Stimulated activated CD4-positive, alpha-beta T cell treated with anti-CD3 and anti-CD28 coated beads, Interleukin-15, amount 100 ng/mL, for 48 hours (primary cell): ENCODE measurements at places on chromosomes 7 and 10.

- DNase-seq: no peak
Observed at GRCh38 chr10:113997428-113997827, 46.2 kb upstream of the ADRB1 start.

DNA sequence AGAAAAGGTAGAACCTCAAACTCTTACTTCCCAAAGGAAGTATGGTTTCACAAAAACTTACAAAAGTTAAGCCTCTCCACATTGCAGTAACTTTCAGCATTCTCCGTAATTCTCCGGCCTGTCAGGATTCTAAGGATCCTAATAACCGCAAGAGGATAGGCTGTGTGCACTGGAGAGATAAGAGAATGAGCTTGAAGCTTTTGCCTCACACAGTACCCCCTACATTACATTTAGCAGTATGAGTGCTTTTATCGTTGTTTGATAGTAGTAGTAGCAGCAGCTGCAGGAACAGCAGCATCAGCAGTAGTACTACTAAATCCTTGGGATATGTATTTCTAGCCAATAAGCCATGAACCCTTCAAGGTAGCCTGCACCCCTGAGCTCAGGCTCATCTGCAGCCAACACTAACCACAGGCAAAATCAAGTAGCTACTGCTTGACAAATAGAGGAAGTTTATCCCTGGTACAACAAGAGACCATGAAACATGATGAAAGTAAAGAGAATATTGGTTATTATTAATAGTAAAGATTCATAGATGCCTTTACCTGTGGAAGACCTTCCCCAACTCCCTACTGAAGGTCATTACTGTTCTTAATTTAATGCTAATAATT is 222.6 kb upstream of the CNTNAP2 start:
- no peak for DNase-seq

- no peak for DNase-seq
Observed at GRCh38 chr10:98465866-98466265, 19.1 kb upstream of the HPS1 start.

- DNase-seq: no peak
Observed at GRCh38 chr10:70575486-70575873, 27.1 kb downstream of the PRF1 start.

DNA sequence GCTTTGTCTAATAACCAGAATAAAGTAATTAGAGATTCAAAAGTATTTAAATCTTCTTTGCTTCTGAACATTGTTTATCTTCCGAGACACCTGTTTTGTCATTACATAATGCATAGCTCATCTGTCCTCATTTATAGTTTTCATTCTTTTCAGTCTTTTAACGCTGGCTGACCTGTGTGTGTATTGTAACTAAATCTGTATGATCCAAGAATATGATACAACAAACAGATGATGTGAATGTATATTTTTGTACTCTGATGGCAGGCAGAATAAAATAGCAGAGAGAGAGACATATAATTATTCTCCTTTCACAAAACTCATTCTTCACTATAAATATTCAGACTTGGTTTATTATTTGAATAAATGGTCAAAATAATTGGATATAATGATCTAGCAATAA is 80.6 kb downstream of the ORC5 start:
- DNase-seq: no peak

DNA sequence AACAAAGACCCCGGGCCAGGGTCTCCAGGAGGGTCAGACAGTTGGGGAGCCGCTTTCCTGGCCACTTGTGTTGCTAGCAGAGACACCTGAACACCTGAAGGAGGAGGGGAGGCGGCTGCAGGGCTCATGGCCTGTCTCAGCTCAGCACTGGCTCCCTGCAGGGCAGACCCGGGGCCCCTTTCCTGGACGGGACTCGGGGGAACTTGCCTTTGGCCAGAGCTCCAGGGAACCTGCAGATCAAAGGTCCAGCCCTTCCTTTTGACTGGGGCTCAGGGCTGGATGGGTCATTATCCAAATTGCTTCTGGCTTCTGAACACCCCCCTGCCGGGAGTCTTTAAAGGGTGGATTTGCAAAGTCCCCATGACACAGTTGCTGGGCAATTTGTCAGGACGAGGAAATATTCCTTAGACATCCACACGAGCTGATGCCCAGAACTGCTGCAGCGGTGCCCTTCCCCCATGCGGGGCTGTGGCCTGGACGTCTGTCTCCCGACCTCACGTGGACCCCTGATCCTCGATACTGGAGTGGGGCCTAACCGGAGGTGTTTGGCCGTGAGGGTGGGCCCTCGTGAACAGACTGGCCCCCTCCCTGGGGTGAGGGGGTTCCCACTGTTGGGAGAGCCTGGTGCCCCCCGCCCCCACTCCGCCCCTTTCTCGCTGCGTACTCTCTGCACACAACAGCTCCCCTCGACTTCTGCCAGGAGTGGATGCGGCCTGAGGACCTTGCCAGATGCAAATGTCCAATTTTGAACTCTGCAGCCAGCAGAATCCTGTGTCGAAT is 194.3 kb downstream of the ELFN1 start:
- DNase-seq: no peak

DNA sequence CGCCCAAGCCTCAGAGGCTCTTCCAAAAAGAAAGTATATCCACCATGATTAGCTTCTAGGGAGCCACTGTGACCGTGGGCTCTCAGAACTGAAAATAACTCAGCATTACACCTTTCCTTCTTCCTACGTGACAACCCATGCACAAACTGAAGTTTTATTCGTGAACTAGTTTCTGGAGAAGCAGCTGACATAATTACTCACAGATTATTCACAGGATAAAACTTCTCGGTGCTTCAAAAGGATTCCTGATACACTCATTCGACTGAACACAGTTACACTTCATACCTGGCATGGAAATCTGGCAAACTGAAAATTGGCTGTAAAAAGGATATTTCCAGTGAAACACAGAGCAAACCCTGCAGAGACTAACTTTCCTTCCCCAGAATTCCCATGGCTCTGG is 139.2 kb upstream of the PTER start:
- DNase-seq: no peak

GRCh38 chr10:94266091-94266490 is 96.6 kb downstream of the NOC3L start:
- no peak for DNase-seq

DNA sequence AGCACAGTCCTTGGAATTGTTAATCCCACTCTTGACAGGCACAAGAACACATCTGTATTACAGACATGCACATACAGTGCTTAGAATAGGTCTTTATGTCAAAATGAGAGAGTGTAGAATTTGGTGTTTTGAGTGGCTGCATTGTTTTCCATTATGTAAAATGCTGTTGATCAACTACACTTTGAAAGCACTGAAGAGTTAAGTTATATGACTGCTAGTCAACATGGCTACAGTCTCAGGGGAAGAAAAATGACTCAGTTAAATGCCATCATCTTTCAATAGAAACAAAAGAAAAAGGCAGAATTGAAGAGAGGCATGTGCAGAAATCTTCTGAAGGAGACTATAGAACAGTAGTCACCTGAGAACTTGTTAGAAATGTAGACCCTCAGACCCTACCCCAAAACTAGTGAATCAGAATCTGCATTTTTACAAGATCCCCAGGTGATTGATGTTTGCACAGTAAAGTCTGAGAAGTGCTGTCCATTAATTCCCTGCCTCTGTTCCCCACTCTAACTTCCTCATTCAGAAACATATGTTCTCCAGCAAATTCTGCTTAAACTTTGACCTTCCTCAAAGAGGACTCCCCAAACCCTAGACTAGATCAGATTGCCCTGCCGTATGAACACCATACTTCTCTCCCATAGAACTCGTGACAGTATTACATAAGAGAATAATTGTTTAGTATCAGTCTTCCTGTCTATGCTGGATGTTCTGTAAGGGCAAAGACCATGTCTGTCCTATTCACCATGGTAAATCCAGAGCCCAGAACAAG is 16.0 kb downstream of the SND1 start:
- no peak for DNase-seq

DNA sequence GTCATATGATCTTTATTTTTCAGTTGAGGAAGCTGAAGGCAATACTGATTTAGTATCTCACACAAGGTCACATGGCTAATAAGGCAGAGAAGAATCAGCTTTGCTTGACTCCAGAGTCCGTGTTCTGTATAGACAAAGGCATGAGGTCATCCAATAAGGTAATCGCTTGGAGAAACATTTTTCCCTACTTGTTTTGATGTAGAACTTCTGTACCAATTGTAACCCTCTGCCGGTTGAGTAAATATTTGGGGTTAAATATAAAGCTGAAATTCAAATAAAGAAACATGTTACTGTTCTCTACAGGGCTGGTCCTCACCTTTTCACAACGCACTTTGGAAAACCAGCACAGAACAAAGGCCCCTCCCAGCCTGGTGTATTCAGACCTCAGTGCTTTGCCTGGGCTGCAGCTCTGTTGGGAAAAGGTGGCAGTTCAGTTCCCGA is 83.0 kb upstream of the INSYN2A start:
- DNase-seq: no peak

DNA sequence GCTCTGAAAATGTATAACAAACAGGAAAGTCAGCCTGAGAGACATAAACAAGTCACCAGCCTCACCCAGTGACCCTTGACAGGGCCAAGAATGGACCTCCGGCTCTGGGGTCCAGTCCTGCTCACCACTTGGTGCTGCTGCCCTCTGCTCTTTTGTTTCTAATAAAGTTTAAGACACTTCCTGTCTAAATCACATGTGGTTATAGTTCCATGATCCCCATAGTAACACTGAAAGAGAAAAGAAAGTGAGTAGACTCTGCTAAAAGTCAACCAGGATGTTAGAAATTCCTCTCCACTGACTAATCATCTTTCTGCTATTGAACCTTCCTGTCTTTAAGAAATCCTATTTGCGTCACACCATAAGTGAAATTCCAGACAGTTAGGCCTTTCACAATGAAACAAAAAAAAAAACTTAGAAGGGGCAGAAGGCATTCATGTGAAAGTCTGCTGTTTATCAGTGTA is 179.2 kb upstream of the BET1 start:
- no peak for DNase-seq

DNA sequence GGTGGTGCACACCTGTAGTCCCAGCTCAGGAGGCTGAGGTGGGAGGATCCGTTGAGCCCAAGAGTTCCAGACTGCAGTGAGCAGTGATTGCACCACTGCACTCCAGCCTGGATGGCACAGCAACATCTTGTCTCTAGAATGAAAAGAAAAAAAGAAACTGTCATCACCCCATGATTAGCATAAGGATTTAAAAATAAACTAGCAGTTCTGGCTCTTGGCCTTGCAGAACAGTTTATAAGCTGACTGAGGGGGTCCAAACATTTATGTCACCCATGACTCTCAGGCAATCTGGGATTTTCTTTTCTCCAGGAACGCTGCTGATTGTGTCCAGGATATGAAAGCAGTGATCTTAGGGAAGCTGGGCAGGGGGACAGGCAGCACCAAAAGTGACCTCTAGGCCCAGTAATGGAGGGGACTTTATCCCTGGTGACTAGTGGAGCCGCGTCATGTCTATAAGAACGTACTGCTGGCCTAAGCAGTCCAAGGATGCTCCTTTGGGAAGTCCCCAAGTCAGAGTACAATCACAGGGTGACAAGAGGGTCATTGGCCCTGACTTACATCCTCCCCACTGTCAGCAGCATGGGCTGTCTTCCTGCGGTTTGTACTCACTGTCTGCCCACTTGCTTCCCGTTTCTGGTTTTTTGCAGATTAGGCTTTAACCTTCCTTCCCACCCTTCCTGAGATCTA is 177.4 kb downstream of the ARHGAP12 start:
- DNase-seq: no peak

- DNase-seq: no peak
Observed at GRCh38 chr10:86349940-86350630, 16.5 kb downstream of the GRID1 start.

GRCh38 chr7:69819333-69819705 is 221.0 kb downstream of the AUTS2 start:
- DNase-seq: no peak

DNA sequence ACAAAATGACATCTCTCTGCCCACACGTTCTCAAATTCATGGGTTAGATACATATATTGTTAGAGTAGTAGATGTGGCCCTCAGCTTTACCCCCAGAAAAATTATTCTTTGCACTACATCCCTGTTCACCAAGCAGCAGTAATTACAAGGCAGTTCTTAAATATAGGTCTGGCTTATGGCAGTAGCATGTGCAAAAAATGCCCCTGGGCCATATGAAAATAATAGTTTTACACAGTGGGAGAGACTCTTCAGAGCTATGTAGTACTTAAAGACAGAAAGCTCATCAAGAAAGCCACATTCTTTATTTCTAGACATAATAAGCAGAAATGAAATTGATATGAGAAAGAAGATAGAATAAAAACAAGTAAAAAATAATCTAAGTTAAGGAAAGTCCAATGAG is 196.3 kb upstream of the FOXP2 start:
- no peak for DNase-seq

GRCh38 chr10:6006991-6007390 is 29.6 kb upstream of the IL15RA start:
- DNase-seq: no peak

- DNase-seq: no peak
Observed at GRCh38 chr7:81791568-81792518, 22.0 kb upstream of the HGF start.

DNA sequence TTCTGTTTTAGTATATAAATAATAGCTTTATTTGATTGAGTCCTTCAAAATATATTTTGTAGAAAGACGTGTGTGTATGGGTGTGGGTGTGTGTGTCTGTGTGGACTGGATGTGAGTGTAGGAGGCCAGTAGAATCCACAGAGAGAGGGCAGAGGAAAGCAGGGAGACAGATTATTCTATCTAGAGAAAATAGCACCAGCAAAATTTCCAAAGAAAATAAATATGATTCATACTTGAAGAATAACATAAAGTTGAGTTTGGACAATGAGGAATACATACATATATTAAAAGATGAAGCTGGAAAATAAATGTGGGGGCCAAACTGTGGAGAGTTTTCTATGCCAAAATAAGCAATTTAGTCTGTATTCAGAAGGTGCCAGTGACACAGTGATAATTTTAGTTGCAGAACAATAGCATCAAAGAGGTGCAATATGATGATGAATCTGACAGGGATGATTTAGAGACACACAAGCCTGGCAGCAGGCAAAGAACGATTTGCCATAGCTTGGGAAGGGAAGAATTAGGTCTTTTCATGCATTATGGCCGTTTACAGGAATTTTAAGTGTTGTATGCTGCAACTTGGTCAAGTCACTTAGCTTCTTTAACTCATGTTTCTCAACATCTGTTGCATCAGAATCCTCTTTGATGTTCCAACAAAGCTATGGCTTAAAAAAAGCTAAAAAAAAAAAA is 121.3 kb downstream of the SEMA3A start:
- DNase-seq: no peak

DNA sequence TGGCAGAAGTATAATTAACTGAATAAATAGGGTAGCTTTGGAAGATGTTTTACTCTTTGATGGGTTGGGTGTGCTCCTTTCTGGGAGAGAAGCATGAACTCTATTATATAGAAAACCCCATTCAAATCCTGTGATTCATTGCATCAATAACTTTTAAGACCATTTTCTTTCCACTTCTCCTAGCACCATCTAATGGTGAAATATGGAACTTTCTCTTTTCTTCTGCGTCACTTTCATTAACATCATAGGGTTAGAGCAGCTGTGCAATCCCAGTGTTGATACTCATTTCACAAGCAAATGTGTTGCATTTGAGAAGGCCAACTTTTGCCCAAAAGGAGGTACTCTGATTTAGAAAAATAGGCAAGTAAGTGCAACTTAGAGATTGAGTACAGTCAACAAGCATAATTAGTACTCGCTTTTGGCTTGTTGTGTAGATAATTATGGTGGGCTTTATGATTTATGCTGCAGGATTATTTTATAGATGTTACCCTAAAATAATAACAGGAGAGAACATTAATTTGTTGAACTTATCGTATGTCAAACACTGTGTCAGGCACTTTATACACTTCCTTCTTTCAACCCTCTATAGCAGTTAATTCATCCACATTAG is 92.9 kb downstream of the CPED1 start:
- no peak for DNase-seq
